Nephron progenitor cell (in vitro differentiated cells): ENCODE measurements at places on chromosomes 1 and 21.

DNA sequence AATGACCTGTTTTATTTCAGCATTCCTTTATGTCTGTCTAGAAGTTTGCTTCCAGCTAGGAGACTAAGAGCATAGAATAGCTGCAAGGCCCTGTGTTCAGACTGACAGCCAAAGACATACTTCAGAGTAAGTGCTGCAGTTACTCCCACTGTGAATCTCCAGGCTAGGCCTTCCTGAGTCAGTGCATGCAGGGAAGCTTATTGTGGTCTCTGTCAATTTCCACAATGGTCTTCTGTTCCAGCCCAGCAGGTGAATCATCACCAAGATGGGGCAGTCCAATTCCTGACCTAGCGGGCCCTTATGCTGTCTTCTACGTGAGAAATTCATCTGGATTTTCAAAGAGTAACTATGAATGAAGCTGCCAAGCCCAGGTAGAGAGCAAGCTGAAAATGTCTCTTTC lies 146.3 kb upstream of the C8B start:
- H3K27ac ChIP-seq: no peak overlapping the region
- no peak for DNase-seq
- no peak overlapping the region for H3K4me3 ChIP-seq

DNA sequence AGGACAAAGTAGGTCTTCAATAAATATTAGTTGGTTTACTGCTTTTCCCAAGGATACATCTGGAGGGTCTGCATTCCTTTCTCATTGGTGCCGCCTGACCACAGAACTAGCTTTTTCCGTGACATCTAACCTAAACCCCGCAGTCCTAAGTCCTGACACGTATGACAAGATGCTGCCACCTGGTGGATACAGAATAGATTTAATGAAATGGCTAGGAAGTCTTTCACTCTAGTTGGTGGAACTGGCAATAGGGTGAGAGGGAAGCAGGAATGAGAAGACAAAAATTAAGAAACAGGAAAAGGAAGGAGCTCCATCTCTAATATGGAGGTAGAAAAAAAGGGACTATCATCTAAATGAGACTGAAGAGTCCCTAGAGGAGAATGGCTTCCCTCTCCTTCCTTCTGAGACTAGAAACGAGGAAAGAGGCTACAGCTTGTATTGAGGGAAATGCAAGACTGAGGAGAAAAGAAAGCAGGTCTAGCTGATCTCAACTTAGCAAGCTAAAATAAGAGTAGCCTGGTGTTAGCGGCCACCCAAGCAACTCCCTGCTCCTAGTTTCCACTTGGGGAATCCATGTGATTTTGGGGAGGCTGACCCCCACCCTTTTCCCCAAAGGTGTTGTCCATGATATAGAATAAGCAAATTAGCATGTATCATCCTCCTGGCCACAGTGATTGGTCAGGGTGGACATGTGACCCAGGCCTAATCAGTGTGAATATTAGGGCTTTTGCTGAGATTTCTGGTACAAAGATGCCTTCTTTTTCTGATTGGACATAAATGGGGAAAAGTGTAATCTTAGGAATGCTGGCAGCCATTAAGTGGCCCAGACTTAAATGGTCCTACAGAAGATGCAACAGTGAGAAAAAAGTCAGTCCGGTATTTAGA lies 5.9 kb downstream of the RFX5 start:
- peaks cover 46% of the 10 kb centered on the region for H3K4me1 ChIP-seq
- DNase-seq: peak; percentile 51
- H3K4me3 ChIP-seq: no peak overlapping the region

GRCh38 chr1:214658785-214659184 lies 55.8 kb downstream of the CENPF start:
- peaks cover 90% of the 10 kb centered on the region for H3K36me3 ChIP-seq
- no peaks in the 10 kb centered on the region for H3K4me1 ChIP-seq
- peak overlapping the region; percentile 34 for H3K27ac ChIP-seq

DNA sequence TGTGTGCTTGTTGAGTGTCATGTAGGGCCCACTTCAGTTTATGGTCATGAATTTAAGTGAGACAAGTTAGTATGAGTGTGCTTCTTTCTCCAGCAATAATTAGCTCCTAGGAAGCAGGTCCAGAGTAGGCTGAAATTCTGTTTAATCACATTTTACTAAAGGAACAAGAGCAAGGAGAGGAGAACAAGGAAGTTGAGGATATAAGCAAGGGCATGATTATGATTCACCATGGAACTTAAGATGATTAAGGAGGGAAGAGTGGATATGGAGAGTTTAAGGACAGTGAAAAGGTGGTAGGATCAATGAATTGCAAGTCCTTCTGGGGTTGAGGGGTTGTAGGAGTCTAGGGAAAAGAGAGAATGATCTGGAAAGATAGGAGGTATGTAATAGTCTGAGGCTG lies 3.1 kb upstream of the DIPK1A start:
- peaks cover 16% of the 10 kb centered on the region for H3K4me1 ChIP-seq
- no peaks in the 10 kb centered on the region for H3K36me3 ChIP-seq
- H3K27me3 ChIP-seq: no peaks in the 10 kb centered on the region

DNA sequence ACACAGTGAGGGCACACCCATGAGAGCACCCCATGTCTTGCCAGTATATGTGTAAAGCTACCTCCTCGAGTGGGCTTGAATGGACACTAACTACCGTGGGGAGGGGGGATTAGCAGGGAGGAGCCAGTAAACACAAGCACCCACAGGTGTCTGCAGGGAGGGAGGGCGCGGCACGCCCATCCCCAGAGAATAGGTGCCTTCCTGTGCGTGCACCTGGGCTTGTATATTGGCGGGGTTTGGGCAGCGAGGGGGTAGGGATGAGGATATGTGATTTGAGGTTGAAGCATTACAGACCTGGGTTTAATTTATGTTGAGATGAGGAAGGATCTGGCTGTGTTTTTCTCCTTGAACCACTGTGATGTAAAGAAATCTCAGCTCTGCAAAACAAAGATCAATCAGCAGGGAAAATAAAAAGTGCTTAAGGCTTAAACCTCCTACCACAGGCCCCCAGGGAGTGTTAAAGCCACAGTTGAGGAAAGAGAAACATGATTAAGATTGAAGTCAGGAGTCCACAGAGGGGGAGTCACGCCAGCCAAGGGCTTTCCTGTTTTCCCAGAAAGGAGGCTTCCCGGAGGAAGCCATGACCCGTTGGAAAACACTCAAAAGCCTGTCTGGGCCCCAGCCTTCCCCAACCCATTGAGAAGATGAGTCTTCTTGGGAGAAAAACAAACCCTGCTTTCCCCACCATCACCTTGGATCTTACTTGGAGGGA lies 80.0 kb downstream of the CAMK2N1 start:
- no peak overlapping the region for H3K4me3 ChIP-seq
- H3K4me1 ChIP-seq: peaks cover 13% of the 10 kb centered on the region
- DNase-seq: no peak
- H3K27ac ChIP-seq: no peak overlapping the region
- peaks cover 96% of the 10 kb centered on the region for H3K27me3 ChIP-seq
- no peaks in the 10 kb centered on the region for H3K36me3 ChIP-seq

DNA sequence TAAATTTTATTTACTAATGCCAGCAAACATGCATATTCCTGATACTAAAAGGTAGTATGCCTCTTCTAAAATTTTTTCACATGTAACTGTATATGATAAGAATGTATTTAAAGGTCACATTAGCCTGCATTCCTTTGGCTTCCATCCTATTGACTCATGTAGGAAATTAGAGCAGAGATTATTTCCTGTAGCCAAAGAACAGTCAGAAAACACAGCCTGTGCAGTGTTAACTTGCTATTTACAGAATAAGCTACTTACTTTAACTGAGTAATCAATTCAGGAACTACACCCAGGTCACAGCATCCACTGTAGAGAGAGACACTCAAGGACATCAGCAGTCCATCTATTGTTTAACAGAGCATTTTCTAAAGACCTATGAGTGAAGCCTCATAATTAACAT lies 154.5 kb upstream of the ADGRL4 start:
- no peak for DNase-seq
- no peak overlapping the region for H3K4me3 ChIP-seq
- no peaks in the 10 kb centered on the region for H3K36me3 ChIP-seq
- no peak overlapping the region for H3K27ac ChIP-seq

- H3K27ac ChIP-seq: no peak overlapping the region
- peaks cover 9% of the 10 kb centered on the region for H3K36me3 ChIP-seq
- no peak overlapping the region for H3K4me3 ChIP-seq
- no peak for DNase-seq
These were observed 75.6 kb upstream of the SLFNL1 start for GRCh38 chr1:41097105-41097504.

DNA sequence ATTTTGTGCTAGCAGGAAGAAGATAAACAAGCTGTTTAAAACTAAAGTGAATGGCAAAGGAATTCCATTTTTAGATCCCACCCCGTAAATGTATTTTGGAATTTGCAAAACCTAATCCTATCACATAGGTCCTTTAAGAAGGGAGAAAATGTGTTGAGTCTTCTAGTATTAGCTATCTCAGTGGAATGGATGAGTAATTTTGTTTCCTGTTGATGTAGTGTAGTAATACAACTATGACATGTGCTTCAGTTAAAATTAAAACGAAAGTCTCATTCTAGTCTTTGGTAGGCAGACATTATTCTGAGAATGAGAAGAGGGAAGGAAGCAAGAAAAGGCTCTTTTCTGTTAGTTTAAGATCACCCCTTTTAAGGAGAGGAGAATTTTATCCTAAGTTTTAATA lies 265.9 kb upstream of the C1orf105 start:
- DNase-seq: no peak
- H3K27ac ChIP-seq: no peak overlapping the region
- no peaks in the 10 kb centered on the region for H3K27me3 ChIP-seq
- H3K4me3 ChIP-seq: no peak overlapping the region

DNA sequence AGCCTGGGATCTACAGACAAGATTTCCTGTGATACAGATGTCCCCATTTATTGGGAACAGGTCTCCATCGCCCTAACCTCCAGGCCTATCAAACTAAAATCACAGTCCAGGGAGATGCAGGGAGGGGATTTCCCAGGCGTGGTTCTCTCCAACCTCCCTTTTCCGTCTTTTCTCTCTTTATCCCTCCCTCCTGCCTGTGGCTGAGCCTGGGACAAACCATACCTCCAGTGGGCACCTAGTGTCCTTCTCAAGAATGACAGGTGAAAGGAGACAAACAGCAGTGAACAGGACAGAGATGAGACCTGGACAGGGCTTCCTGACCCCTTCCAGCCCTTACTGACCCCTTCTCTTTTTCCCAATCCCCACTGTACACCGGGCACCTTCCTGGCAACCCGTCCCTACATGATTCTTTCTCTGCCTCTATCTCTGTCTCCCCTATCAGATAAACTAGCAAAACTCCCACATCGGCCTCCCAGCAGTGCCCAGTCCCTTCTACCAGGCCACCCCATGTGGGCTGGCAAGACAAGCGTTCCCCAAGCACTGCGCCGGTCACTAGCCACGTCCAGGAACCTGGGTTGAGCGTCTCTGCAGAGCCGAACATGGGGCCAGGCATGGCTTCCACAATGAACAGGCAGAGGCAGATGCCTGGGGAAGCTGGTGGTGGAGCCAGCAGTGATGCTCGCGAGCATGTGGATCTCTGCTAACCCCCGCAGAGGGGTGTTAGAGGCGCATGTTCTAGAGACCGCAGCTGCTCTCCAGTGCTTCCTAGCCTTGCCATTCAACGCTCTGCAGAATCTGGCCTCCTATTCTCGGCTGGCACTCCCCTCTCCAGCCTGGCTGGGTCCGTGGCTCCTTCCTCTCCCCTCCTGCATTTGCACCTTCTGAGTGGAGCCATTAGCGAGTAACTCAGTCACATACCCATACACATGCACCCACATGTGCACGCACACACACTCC lies 54.7 kb downstream of the ELK4 start:
- H3K27me3 ChIP-seq: peaks cover 84% of the 10 kb centered on the region
- no peaks in the 10 kb centered on the region for H3K36me3 ChIP-seq
- peaks cover 18% of the 10 kb centered on the region for H3K4me1 ChIP-seq
- H3K27ac ChIP-seq: no peak overlapping the region
- no peak for DNase-seq

DNA sequence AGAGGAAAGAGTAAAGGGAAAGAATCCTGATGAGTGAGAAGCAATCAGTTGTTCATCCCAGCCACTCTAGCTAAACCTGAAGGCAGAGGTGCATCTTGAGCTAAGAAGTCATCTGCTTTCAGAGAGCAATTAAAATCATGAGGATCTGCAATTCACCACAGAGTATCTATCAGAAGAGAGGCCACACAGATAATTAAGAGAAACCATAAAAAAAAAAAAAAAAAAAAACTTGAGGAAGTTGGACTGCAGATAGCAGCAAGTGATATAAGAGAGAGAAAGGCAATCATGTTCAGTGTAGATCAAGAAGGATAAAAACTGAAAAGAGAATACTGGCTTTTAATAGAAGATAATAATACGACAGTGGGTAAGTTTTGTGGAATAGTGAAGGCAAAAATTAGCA lies 17.7 kb downstream of the FOXJ3 start:
- peaks cover 58% of the 10 kb centered on the region for H3K4me1 ChIP-seq
- no peak overlapping the region for H3K4me3 ChIP-seq
- no peak for DNase-seq
- peaks cover 25% of the 10 kb centered on the region for H3K36me3 ChIP-seq

DNA sequence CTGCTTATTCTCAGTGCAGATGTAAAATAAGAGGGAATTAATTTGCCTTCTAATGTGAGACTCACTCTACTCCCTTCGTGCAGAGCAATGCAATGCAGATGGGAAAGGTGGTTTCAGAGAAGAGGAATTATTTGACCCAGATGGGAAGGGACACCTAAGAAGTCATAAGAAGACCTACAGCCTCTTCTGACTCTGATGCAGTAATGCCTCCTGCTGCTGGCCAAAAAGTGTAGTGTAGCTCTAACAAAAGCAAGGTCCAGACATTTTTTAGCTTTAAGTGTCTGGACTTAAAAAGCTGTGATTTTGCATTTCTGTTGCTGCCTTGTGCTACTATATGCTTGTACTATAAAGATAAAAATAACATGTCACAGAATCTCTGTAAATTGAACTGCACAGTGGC lies 501.4 kb downstream of the TTLL7 start:
- DNase-seq: no peak
- no peaks in the 10 kb centered on the region for H3K36me3 ChIP-seq
- H3K4me3 ChIP-seq: no peak overlapping the region
- peaks cover 18% of the 10 kb centered on the region for H3K4me1 ChIP-seq

DNA sequence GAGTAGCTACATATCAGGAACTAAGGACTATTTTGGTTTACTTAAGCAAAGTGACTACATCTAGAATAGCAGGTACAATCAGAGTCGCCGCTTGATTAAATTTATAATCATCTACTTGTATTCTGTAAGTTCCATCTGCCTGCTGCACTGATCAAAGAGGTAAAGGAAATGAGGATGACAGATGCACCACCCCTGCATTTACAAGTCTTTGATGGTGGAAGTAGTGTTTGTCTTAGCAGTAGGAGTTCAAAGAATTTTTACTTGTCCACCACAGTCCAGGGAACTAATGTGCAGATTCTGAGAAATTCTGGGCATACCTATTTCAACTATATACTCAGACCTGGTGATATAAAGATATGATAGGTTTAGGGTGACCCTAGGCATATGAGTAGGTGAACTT lies 184.1 kb upstream of the IVNS1ABP start:
- H3K36me3 ChIP-seq: no peaks in the 10 kb centered on the region
- no peak overlapping the region for H3K4me3 ChIP-seq
- DNase-seq: no peak
- H3K27ac ChIP-seq: no peak overlapping the region

GRCh38 chr21:40272037-40272436 lies 404.8 kb downstream of the PCP4 start:
- no peak for DNase-seq
- no peak overlapping the region for H3K27ac ChIP-seq
- no peak overlapping the region for H3K4me3 ChIP-seq
- H3K36me3 ChIP-seq: no peaks in the 10 kb centered on the region
- H3K4me1 ChIP-seq: no peaks in the 10 kb centered on the region
